ENCODE measurements at places on chromosomes 16 and 17. TPM values are rescaled to one million over a fixed set of nuclear protein-coding genes. Genes with fewer than 3 reads are reported as not detected.

The KCNH6 gene
- not detected for total RNA-seq

The TERB1 gene
- total RNA-seq: 0.41 TPM

- DNase-seq: peak; percentile 78
These were observed 6.6 kb downstream of the WFIKKN2 start for GRCh38 chr17:50841949-50842354.

GRCh38 chr16:46691726-46692125 lies 2.3 kb downstream of the ORC6 start:
- DNase-seq: no peak

GRCh38 chr16:11016524-11016988 lies 72.2 kb downstream of the CLEC16A start:
- no peak for DNase-seq
